Activated CD8-positive, alpha-beta T cell treated with anti-CD3 and anti-CD28 coated beads for 36 hours (primary cell): ENCODE measurements at places on chromosomes 1 and 21.

GRCh38 chr1:56070601-56071000 lies 508.8 kb downstream of the PLPP3 start:
- DNase-seq = no peak

GRCh38 chr1:981955-982558 lies at the start of gene PERM1:
Gene PERM1 (minus strand): TSS chr1:982093. CDS start chr1:981029, 1,064 bp downstream.
- no peak for DNase-seq

DNA sequence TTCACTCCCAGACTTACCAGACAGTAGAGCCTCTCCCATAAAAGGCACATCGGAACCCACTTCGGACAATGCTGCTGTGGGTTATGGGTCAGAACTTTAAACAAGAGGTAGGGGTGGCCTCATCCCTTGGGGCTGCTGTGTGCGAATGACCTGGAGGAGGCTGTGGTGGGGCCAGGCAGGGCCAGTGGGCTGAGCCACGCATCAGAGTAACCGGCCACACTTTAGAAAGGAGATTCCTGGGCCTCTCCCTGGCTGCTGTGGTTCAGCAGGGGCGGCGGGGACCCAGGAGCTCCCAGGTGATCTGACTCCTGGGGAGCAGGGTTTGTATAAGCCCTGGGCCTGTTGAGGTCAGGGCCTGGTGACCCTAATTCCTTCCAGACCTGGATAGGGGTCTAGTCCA lies 110.2 kb upstream of the C1orf174 start:
- DNase-seq = no peak

DNA sequence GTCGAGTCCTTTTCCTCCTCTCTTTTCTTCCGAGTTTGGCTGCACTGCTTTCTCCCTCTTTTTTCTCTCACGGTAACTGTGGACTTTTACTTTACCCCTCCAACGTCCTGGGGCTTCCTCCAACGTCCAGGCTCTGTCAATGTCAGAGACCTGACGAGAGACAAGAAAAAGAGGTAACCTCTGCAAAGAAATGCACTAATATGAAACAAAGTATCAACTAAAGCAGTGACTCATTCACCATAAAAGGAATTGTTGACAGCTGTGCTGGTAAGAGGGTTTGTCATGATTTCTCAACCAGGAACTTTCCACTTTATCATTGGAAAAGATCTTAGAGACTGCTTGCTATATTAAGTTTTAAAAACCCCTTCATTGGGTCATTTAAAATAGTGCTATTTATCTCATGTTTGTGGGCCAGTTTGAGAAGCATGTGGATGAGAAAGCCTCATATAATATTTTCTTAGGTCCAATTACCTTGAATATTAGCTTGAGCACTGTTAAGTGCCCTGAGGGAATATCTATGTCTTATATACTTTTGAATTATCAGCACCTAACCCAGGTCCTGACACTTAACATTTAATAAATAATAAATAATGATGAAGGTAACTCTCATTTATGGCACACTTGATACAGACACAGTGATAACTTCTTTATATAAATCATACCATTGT lies at the start of gene GBP2:
Gene GBP2, minus strand, starts transcription at position 202 of the 668 bp plus-strand sequence. CDS start 4,148 bp downstream, outside the sequence.
- peak; percentile 30 for DNase-seq

- no peak for DNase-seq
These were observed 386.5 kb upstream of the ST6GALNAC5 start for GRCh38 chr1:76480827-76481226.

- DNase-seq = no peak
These were observed 1016.8 kb upstream of the ADGRL4 start for GRCh38 chr1:80023358-80023757.

DNA sequence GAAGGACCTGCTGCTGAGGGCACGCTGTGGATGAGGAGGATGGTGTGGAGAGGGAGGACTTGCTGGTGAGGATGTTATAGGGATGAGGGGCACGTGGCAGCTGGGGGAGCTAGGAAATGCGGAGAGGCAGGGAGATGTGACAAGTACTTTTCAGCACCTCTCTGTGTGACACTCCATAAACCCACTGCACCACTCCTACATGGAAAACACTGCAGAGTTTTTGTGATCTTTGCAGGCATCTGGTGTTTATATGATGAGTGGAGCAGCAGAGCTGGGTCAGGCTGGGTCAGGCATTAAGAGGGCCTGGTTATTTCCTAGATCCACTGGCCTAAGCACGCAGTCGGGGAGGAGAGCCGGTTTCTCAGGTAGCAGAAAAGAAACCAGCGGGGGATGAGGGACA lies 167.3 kb upstream of the COA6 start:
- no peak for DNase-seq

GRCh38 chr1:215584389-215584788 lies 17.3 kb downstream of the KCTD3 start:
- DNase-seq = no peak

- DNase-seq = no peak
These were observed 17.8 kb upstream of the FAM131C start for GRCh38 chr1:16091296-16091695.

- peak; percentile 77 for DNase-seq
These were observed 32.9 kb downstream of the GPA33 start for GRCh38 chr1:167057241-167057688.

- DNase-seq = no peak
These were observed 48.9 kb upstream of the ZNF326 start for GRCh38 chr1:89945852-89946476.

DNA sequence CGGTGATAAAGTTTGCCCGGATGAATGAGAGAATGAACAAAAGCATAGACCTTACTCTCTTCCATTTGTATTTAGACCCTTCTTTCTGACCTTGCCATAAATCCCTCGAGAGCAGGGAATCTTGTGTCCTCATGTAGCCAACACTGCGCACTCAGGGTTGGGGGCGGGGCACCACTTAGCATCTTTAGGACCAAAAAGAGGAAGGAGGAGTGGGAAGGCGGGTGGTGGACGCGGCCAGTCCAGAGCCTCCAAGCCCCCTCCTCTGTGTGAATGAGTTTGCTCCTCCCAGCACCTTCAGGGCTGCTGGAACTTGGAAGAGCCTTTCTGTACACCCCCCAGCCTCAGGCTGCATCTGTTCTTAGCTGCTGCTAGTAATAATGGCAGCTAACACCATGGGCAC lies 141.9 kb upstream of the TMEM51 start:
- DNase-seq = no peak

- no peak for DNase-seq
These were observed 62.3 kb downstream of the GRIK3 start for GRCh38 chr1:36971852-36972618.

GRCh38 chr1:81873946-81874345 lies 73.2 kb downstream of the ADGRL2 start:
- DNase-seq = no peak

DNA sequence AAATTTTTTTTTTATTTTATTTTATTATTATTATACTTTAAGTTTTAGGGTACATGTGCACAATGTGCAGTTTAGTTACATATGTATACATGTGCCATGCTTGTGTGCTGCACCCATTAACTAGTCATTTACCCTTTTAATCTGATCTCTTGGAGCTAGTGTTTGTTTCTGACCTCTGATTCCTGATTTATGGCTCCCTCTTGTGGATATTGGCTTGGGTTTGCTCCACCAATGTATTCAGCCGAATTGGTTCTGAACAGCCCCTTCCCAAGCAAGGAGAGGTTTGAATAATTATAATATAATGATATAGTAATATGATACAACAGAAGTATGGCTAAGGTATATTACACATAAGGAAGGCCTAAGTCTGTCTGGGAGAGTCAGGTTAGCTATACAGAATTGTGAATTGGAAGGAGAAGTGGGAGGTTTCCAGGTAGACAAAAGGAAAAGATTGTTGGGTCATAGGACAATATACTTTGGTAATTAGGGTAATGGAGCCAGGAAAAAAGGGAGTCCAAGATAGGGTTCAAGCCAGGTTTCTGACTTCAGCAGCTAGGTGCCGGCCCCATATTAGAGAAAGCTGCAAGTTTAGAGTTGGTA lies 53.1 kb upstream of the HMCN1 start:
- DNase-seq = peak; percentile 22

- no peak for DNase-seq
These were observed 167.2 kb upstream of the PROX1 start for GRCh38 chr1:213820362-213821149.

- no peak for DNase-seq
These were observed 6.4 kb upstream of the CPT2 start for GRCh38 chr1:53190210-53190611.

- DNase-seq = no peak
These were observed 24.2 kb downstream of the MTARC1 start for GRCh38 chr1:220810963-220811362.
